Neuronal stem cell (in vitro differentiated cells): ENCODE measurements at places on chromosomes 4 and X.

DNA sequence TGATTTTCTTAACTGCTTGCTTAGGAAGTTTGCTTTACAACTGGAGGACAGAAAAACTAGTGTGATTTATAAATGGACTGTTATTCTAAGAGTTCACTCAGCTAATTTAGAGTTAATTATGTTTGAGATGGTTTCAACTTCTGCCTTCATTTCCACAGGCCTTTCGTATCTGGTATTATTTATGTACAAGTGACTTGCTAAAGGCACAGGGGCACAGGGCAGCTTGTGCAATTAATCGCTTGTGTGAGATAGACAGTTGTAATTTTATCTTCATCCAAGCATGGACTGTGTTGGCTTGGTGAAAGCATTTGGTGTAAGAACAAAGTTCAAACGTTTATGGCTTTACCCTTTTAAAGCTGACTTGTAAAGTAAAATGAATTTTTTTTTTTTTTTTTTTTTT, 38.3 kb downstream of the GPAT3 start:
- no peak for DNase-seq

DNA sequence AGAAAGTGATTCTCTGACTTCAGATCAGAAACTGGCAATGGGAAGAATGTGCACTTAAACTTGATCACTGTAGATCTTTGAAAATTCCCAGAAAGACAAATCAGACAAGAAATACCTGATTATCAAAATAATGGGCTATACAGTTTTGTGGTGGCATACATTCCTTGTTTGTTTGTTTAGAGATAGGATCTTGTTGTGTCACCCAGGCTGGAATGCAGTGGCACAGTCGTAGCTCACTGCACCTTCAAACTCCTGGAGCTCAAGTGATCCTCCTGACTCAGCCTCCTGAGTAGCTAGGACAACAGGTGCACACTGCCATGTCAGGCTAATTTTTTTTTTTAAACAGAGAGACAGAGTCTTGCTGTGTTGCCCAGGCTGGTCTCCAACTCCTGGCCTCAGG, 81.0 kb upstream of the SPRY1 start:
- no peak for DNase-seq

GRCh38 chr4:153780221-153780620, 8.7 kb downstream of the SFRP2 start:
- no peak for DNase-seq

DNA sequence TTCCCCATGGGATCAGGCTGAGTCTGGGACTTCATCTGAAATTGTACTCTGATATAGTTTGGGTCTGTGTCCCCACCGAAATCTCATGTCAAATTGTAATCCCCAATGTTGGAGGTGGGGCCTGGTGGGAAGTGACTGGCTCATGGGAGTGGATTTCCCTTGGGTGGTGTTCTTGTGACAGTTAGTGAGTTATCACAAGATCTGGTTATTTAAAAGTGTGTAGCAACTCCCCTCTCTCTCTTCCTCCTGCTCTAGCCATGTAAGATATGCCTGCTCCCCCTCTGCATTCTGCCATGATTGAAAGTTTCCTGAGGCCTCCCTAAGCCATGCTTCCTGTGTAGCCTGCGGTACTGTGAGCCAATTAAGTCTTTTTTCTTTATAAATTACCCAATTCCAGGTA, 61.0 kb downstream of the RASGEF1B start:
- no peak for DNase-seq

- DNase-seq: no peak
Observed at GRCh38 chr4:83851261-83852084, 315.6 kb downstream of the GPAT3 start.

DNA sequence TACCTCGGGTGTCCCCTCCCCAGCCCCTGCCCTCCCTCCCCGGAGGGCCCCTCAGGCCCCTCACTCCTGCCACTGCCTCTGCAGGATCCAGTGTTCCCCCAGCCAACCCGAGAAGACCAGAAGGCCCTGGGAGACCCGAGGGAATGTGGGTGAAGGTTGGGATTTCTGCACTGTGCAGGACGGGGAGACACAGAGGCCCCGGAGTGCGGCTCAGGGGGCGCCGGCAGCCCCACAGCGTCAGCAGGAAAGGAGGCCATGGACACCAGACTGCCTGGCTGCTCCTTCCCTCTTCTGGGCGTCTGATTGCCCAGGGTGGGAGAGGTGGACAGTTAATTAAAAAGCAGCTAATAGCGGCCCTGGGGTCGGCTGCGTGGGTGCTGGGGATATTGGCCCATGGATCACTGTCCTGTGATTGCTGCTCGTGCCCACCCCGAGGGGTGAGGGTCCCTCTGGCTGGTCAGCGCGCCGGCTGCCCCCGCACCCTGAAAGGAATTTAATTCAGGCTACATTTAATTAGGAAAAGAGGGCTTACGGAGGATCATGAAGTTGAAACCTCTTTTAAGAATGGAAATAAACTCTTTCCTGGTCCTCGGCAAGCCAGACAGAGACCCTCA, 57.8 kb upstream of the NKX1-1 start:
- no peak for DNase-seq

DNA sequence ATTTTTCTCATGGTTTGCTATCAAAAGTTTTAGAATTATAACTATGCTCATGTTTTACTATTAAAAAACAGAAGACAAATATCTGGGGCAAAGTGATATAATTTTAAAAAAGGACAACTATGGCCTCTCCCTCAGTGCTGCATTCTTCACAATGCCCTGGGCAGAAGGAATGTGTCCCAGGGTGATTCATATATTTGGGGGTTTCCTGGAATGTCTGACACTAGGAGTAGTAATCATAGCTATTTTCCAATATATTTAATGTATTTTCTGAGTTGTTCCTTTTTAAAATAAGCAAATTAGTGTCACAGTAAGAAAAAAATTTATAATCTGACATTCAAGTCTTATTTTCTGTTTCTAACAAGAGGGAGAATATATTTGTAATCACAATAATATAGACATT, 281.7 kb downstream of the UNC5C start:
- no peak for DNase-seq

GRCh38 chrX:23784470-23785331, 1.7 kb downstream of the SAT1 start:
- no peak for DNase-seq

DNA sequence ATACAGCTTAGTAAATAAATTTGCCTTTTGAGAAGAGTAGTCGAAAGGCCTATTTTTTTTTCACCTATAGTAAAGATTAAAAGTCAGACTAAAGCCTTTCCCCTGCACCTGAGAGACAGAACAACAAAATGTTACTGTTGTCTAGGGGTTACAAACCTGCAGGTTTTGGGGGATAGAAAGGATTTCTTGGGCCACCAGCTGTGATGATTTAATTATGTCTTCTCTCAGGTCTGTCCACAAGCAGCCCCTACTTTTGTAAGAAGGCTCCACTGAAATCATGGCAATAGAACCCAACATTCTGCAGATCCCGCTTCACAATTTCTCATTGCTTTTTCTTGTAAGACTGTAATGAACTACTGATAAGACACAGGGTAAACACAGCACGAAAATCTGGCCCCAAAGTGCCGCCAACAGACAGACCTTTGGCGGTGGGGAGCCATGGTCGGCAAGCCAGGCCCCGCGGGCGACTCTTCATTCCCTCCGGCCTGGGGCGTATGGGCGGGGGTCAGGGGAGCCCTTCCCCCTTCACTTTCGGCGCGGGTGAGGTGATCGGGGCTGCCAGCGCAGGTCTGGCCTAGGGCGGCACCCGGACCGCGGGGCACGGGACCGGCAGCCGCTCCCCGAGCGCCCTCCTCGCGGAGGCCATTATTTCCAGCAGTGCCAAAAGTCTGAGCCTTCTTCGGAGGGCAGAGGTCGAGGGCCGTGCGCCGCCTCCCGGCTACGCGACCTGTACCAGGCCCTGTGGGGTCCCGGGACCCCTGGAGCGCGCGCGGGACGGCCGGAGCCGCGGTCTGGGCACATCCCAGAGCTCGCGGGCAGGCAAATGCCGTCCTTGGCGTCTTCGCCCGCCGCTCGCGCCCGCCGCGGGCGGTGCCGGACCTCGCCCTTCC, 812 bp upstream of the KDM6A start:
- no peak for DNase-seq

DNA sequence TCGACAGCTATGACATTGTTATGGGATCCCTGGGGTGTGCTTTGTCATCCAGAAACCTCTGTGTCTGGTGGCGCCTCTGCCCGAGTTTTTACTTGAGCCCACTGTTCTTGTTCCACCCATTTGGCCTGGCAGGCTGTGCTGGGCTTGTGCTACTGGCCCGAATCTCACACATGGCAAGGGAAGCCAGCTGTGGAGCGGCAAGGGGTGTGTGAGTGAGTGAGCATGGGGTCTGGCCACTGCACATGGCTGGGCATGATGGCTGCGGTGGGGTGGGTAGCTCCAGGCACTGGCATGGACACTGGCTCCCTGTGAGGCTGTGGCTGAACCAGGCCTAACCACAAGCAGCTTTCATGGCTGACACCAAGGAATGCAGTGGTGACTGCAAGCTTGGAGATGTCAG, 89.2 kb downstream of the DACH2 start:
- DNase-seq: no peak

- no peak for DNase-seq
Observed at GRCh38 chr4:53514509-53514908, 76.8 kb downstream of the LNX1 start.

GRCh38 chrX:133444952-133445831, 29.9 kb upstream of the GPC4 start:
- DNase-seq: no peak

GRCh38 chrX:44483965-44484606, 58.6 kb downstream of the FUNDC1 start:
- no peak for DNase-seq

DNA sequence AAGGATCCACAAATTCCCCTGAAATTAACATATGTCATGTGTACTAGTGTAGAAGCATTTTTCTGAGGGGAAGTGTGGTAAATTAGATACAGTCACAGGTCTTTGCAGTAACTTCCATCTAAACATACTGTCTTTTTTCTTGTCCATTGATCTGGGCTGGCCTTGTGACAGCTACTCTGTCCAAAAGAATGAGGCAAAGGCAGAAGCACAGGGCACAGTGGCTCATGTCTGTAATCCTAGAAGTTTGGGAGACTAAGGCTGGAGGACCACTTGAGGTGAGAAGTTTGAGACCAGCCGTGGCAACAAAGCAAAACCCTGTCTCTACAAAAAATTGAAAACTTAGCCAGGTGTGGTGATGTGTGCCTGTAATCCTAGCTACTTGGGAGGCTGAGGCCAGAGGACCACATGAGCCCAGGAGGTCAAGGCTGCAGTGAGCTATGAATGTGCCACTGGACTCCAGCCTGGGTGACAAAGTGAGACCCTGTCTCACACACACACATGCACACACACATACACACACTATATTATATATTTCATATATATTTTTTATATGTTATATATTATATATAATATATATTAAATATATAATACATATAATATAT, 47.6 kb downstream of the HAND2 start:
- DNase-seq: no peak

DNA sequence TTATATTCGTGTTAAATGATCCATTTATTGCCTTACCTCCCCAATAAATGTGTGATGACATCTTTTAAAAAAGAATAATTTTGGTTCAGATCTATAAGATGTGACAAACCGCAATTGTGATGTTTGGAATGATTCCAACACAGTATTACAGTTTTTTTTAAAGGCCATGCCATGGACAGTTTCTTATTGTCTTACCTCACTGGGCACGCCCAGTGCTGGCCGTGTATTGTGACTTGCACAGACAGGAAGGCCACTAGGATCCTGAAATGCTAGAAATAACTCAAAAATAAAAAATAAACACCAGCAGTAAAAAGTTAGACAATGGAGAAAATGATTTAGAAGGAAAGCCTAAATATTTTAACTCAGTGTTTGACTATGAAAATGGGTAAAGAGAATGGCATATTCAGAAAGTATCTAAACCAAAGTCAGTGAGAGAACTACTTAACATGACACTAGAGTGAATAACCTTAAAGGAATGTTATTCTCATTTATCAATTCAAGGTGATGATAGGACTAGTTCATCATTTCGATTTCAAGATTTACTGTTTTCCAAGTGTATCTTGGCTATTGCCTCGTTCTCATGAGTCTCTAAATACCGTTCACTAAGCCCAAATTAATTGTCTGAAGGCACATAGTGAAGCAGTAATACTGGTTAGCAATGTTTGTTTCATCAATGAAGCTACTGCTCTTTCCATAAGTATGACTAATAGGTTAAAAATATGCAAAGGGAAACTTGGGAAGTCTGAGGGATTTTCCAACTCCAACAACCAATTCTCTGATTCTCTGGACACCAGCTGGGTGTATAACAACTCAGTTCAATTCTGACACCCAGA, 46.1 kb upstream of the VEGFC start:
- no peak for DNase-seq

DNA sequence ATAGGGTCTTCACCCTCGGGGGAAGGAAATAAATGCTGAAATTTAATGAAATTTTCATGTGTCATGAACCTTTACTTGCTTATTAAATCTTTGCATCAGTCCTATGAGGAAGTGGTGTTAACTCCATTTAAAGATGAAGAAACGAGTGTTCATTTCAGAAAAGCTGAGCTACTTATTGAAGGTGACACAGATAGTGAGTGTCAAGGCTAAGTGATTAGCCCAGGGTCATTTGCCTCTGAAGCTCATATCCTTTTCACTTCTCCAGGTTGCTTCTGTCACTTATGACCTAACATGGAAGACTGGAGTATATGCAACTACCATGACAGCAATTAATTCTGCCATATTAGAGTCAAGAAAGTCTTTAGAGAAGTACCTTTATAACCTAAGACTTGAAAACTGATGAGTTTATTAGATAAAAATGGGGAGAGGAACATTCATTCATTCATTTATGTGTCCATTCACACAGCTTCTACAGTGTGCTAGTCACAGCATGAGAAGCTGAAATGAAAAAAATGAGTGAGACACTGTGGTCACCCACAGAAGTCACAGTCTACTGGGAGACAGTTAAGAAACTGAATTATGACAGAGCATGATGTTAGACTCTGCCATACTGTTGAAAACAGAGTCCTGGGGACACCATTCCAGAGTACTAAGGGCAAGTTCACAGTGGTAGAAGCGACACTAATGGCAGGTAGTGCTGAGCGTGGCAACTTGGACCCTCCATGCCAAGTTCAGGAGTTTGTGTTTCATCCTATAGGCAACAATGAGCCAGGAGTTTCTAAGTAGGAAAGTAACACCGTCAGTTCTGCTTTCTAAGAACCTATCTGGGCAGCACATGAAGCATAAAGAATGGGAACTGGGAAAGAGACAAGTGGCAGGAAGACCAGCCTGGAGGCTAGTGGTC, 21.3 kb downstream of the ALPK1 start:
- DNase-seq: no peak
